ENCODE measurements at places on chromosomes 1 and 21.

GRCh38 chr1:63593886-63594605 is 835 bp downstream of the PGM1 start:
- peak; percentile 54 for DNase-seq

DNA sequence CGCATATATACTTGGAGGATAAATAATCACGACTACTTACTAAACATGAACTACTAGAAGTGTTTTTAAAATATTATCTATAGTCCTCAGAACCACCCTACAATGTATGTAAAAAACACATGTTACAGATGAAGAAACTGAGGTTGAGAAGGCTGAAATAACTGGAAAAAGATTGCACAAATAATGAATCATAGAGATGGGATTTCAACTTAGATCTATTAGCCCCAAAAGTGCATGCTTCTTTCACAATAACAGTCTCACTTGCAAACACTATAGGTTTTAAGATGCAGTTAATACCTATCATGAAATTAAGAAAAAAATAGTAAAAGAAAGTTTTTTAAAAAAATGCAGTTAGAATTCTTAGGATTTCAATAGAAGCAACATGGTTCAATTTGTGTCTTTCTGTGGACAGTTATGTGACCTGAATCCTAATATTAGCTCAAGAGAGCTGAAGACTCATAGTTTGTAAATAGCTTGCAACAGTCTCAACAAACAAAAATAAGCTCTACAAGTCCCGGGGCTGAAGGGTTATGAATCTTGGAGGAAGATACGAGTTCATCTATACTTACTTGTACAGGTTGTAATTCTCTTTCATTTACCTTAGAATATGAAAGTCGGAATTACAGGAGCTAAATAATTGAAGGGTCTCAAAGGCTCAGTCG is 58.6 kb upstream of the NTPCR start:
- DNase-seq = no peak

GRCh38 chr1:47650611-47651010 is 212.8 kb downstream of the FOXD2 start:
- DNase-seq = no peak

GRCh38 chr1:244207042-244207934 is 156.2 kb downstream of the ZBTB18 start:
- DNase-seq = no peak

DNA sequence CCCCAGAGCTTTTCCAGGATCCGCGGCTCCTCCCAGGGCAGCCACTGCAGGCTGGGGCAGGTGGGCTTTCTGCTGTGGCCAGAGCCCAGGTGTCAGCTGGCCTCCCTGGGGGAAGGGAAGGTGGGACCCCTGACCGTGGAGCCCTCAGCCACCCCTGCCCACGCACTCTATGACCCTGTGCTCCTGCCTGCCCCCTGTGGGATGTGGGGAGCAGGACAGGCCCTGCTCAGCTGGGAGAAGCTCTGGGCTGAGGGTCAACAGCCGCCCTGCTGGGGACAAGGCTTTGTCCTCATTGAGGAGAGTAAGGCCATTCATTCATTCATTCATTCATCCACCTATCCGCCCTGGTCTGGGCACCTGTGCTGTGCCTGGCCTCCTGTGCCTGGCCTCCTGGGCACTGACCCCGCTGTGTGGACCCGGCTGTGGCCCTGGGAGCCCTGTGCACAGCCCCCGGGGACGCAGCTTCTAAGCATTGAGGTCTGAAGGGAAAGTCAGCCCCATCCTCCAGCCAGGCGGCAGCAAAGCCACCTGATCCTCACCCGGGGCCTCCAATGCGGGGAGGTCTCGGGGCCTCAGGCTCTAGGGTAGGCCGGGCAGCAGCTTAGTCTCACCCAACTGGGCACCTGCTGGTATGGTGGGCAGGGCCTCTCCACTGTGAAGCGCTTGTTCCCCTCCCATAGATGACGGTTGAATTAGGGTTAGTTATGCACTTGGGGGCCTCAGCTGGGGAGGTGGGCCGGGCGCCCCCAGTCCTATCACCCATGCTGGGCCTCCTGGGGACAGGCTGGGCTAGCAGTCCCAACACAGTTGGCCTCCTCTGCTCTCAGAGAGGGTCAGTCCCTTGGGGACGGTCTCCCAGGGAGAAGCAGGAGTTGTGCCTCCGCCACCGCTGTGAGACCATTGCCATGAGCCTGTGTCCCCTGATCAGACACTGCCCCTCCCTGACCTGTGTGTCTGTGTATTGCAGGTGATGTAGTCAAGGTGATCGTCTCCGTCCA is 6.0 kb downstream of the TNFRSF14 start:
- DNase-seq = no peak

DNA sequence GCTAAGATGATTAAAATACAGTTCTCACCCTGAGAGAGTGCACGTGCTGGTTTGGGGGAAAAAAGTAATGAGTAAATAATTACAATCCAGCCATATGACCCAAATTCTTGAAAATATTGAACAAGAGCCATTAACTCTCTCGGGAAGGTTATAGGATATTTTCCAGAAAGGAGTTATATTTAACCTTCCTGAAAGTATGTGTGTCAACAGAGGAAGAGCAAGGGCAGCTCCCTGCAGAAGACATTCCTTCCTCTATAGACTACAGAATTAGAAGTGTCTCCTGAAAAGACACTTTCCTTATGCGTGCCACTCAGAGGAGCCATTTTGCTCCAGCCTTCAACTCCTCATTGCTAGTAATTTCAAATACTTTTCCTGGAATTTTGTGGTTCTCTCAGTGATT is 648.7 kb downstream of the USP25 start:
- no peak for DNase-seq
